ENCODE measurements at places on chromosomes 7 and 10.

DNA sequence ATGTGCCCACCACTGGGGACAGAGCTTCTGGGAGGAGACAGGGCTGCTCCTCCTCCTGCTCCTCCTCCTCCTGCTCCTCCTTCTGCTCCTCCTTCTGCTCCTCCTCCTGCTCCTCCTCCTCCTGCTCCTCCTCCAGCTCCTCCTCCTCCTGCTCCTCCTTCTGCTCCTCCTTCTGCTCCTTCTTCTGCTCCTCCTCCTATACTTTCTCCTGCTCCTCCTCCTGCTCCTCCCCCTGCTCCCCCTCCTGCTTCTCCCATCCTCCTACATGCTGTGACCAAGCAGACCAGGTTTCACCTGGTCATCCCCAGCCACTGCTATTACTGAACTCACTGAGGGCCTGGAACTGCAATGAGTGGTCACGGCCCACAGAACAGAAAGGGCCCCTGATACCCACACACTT lies 154.0 kb upstream of the PPP2R2D start:
- DNase-seq = no peak

DNA sequence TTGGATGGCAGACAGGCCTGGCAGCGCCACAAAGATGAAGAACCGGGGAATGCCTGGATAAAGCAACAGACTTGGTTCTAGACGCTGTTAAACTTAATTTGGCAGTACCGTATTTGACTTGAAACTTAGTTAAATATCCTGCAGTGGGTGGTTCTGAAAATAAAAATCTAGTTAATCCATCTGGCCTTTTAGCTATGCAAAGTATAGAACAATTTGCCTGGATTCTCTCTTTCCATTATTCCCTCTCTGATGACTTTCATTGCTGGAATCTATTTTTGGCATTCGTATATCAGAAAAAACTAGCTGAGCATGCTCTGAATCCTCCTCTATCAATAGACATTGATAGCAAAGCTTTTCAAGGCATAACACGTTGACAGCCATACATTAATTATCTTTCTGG lies 203.6 kb downstream of the MACC1 start:
- DNase-seq = no peak

DNA sequence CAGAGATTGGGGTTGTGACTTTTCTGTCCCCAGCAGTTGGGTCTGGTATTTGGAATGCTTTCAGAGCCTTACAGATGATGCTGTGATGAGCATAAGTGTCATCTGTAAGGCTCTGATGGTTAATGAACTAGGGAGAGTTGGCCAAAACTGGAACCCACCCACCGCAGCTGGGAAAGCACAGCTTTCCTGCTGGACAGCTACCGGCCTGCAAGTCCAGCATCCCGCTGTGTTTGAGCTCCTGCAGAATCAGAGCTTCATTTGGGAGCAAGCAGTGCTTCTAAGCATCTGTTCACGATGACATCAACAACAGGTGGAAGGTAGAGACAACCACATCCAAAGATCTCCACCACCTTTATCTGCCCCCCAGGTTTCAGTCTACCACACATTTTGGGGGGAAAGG lies 11.7 kb downstream of the UCN3 start:
- no peak for DNase-seq

GRCh38 chr7:142454862-142455261 lies 197.0 kb upstream of the PRSS58 start:
- DNase-seq = no peak

DNA sequence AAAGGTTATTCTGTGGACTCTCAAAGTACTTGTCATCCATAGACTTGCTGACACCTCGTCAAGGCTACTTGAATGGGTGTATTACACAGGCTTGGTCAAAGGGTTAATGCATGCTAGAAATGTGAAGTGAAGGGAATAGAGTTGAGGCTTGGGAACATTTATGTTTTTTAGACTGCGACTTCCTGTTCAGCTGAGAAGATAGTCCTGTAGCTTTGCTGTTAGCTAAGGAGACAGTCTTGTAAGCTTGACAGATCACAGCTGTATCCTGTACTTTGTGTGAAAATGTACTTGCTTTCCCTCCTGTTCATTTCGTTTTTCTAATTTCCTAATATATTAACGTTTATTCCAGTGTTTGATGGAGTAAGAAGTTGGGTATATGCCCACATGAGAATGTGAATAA lies 52.1 kb downstream of the ADD3 start:
- DNase-seq = no peak

- no peak for DNase-seq
These were observed 8.3 kb downstream of the NEBL start for GRCh38 chr10:20888620-20889330.

DNA sequence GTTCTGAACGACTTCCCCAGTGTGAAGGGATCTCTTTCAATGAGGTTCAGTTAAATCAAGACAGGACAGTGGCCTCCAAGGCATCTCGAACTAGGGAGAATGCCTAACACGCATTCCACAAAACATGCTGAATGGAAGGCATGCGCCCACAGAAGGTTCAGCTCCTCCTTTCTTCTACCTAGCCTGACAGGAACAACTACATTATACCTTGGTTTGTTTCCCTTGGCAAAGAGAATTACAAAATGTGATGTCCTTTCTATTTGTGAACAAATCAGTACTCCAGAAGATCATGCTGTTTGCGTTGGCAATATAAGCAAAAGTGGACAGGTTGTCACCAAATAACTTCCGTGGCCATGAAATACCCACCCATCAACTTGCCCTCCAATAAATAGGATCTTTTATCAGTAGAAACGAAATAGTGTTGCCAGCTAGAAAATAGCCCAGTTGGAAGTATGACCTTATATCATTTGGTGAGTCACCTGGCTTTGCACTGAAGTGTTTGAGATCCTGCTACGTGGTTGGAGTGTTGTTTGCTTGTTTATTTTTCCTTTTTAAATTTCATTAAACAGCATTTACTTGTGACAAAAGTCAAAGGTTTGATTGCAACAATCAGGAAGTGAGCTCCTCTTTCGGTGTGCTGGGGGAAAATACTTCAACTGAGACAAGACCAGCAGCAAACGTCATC lies 117.0 kb upstream of the FAM204A start:
- DNase-seq = no peak

- no peak for DNase-seq
These were observed 49.1 kb downstream of the GATA3 start for GRCh38 chr10:8103543-8103942.

DNA sequence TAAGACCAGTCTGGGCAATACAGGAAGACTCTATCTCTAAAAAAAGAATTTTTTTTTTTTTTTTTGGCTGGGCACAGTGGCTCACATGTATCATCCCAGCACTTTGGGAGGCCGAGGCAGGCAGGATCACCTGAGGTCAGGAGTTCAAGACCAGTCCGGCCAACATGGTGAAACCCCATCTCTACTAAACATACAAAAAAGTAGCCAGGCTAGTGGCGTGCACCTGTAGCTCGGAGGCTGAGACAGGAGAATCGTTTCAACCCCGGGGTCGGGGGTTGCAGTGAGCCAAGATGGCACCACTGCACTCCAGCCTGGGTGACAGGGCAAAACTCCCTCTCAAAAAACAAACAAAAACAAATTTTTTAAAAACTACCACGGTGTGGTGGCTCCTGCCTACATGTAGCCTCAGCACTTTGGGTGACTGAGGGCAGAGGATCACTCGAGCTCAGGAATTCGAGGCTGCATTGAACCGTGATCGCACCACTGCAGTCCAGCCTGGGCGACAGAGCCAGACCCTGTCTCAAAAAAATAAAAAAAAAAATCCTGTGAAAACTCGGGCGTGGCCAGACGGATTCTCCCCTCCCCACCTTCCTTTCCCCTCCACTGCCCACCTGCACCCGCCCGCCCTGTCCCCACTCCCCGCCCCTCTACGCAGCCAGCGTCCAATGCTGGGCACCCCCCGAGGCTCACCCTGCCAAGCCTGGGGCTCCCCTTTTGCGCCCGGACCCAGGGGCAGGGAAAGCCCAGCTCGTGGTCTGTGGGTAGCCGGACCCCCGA lies 745 bp upstream of the ORAI2 start:
- DNase-seq = no peak

DNA sequence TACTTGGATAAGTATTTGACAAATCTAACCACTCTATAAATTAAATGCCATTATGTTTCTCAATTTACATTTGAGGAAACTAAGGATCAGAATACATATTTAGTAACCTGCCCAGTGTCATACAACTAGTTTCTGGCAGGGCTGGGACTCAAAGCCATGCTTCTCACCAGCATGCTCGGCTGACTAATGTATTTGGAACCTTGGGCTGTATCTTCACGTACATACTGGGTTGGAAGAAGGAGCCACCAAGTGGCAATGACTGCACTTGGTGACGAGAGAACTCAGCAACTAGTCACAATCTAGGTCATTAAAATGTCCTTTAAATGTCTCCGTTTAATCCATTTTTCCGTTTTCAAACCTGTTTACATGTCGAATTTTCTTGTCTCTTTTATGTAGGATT lies 42.9 kb downstream of the CHRM2 start:
- DNase-seq = no peak

- DNase-seq = no peak
These were observed 185.6 kb downstream of the LRMDA start for GRCh38 chr10:75616874-75617478.

GRCh38 chr10:1022413-1022812 lies 3.2 kb downstream of the IDI2 start:
- DNase-seq = no peak

- no peak for DNase-seq
These were observed 105.8 kb downstream of the ARHGAP21 start for GRCh38 chr10:24617771-24618396.

DNA sequence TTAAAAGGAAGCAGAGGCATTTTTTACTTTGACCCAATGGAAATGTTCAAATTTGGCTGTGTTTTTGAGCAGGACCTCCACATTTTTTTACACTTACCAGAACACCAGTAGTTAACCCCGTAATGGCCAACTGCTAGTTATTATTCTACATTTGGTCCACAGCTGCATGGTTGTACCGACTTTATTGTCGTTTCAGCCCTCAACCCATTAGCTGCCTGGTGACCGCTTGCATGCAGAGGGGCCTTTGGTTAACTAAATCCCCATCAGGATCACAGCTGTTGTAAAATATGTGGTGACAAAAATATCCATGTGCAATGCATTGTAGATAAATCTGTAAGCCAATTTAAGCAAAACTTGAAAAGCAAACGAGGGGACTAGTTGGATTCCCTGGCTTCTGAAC lies 342.2 kb upstream of the MEOX2 start:
- no peak for DNase-seq

DNA sequence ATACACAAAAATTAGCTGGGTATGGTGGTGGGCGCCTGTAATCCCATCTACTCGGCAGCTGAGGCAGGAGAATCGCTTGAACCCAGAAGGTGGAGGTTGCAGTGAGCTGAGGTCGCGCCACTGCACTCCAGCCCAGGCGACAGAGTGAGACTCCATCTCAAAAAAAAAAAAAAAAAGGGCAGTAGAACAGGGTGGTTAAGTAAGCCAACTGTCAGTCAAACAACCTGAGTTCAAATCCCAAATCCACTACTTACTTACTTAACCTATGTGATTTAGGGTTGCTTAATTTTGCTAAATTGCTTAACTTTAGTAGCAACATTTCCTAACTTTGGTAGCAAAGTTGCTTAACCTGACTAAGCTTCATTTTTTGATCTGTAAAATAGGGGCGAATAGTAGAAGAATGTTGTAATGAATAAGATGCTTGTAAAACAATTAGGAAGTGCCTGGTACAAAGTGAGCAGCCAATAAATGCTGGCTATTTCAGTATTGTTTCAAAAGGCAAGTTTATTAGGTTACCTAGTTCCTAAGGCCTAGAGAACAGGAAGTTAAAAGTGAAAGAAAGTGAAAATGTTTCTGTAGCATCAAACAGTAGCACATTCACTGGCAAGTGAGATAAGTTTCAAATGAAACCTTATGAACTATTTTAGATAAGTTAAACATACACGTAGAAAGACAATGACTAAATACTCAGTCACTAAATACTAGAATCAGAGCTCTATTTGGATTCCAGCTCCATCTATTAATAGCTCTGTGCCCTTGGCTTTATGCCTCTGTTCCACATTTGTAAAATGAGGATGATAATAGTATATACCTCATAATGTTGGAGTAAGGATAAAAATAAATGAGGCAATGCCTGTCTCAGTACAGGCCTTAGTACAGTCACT lies 64.3 kb downstream of the HOXA1 start:
- DNase-seq = no peak

- no peak for DNase-seq
These were observed 7.7 kb downstream of the CASP2 start for GRCh38 chr7:143295870-143296269.

GRCh38 chr7:17815318-17815717 lies 125.0 kb downstream of the SNX13 start:
- no peak for DNase-seq

DNA sequence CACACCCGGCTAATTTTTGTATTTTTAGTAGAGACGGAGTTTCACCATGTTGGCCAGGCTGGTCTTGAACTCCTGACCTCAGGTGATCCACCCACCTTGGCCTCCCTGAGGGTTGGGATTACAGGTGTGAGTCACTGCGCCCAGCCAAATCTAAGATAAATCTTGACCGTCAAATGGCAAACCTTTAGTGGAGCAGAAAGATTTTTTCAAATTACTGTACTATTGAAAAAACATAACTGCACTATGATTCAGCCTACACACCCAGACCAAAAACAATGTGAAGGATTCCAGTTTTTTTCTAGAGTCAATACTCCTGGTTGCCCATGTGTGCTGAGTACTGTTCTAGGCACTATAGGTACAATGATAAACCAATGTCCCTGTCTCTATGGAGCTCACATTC lies 33.9 kb upstream of the SVIL start:
- no peak for DNase-seq

DNA sequence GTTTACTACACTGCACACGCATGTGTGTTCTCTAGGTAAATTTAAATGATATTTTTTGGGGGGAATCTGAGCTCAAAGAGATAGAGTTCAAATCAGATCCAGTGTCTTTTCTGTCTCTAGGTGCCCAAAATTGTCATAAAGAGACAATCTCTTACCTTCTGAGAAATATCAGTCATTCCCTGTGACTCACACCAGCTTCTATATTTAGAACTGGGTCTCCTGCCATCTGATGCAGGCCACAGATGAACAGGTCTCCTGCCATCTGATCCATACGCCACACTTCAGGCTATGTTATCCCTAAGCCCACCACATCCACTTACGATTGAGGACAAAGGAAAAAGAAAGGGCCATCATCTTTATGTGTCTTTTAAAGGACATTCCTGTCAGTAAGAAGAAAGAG lies 136.3 kb upstream of the LAMB4 start:
- no peak for DNase-seq

- no peak for DNase-seq
These were observed 68.7 kb downstream of the LRRC17 start for GRCh38 chr7:102981451-102981850.
